WTC11 (cell line): ENCODE measurements at places on chromosomes 1 and 21. TPM values are rescaled to one million over a fixed set of nuclear protein-coding genes. Genes with fewer than 3 reads are reported as not detected.

DNA sequence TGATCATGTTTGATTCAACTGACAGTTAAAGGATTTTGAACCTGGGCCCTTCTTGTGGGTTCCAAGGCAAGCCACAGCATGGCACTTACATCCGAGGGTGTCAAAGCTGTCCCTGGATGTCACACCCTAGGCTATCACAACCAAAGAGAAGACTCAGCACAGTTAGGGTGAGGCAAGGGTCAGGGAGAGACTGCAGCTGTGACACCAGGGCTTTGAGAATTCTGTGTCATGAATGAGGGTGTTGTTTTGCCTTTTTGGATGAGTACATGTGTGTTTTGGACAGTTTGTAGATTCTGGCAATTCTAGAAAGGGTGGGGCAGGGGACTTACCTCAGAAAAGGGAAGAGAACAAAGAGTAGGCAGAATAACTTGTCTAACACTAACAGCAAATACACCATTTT lies 37.8 kb upstream of the ZNF326 start:
- H3K27ac ChIP-seq = peak overlapping the region; percentile 13; the same call in 1 of the 2 replicates
- H3K4me1 ChIP-seq = peaks cover 33% of the 10 kb centered on the region
- no peak for DNase-seq
- H3K36me3 ChIP-seq = peaks cover 8% of the 10 kb centered on the region

GRCh38 chr1:18103788-18104421 lies 3.7 kb upstream of the IGSF21 start:
- no peak overlapping the region for H3K27ac ChIP-seq
- H3K27me3 ChIP-seq = peaks cover 74% of the 10 kb centered on the region
- no peak overlapping the region for H3K4me3 ChIP-seq
- no peaks in the 10 kb centered on the region for H3K36me3 ChIP-seq
- H3K4me1 ChIP-seq = peaks cover 23% of the 10 kb centered on the region
- no peak for DNase-seq

ZMYND12 gene
- 0.63 to 1.4 TPM (median 0.89 TPM) in 3 replicates for total RNA-seq

- DNase-seq = no peak
- H3K4me1 ChIP-seq = peaks cover 21% of the 10 kb centered on the region
- peaks cover 5% of the 10 kb centered on the region for H3K36me3 ChIP-seq
- H3K27me3 ChIP-seq = peaks cover 2% of the 10 kb centered on the region; the same call in 1 of the 2 replicates
- no peak overlapping the region for H3K27ac ChIP-seq
- H3K4me3 ChIP-seq = peak overlapping the region; percentile 40
Observed at GRCh38 chr1:84619383-84620102, 45.3 kb upstream of the CTBS start.
